ENCODE measurements at places on chromosomes 4 and X.

DNA sequence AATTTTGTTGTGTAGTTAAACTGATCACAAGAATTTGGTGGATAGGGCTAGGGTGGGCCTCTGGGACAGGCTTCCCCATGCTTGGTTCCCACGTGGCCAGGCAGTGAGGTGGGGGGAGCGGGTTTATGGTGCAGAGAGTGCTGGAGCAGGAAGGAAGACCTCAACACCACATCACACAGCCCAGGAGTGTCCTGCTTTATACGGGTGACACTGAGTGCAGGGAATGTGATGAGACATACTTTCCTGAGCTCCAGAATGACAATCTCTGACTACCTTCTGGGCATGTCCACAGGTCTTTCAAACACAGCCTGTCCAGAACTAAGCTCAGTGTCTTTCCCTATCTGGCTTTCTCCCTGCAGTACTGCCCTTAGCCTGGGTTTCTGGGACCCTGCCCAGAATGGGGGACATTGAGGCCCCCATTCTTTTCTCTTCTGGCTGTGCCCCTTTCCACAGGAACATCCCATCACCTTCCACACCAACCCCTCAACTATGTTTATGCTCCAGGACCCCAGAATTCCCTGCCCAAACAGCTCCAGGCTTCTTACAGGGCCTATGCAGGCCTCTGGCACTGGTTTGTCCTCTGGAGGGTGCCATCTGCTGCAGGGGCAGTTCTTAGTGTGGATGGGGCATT, 36.5 kb upstream of the RASL11B start:
- no peak for DNase-seq

DNA sequence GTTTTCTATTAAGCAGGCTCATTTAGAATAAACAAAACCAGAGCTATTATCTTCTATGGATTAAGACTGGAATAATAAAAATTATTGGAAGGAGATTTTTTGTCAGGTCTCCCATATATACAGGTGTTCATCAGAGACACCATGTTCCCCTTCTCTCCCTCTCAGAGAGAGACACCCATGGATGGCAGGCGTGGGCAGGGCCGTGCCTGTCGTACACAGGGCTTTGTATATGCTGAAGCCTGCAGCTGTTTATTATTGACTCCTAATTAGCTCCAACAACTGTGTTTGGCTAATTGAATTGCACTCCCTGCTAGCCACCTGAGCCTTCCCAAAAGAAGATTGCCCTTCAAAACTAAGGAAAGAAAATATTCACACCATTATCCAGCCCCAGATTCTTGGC, 81.6 kb downstream of the GK start:
- no peak for DNase-seq

GRCh38 chrX:129188231-129188630, 335.1 kb downstream of the SMARCA1 start:
- no peak for DNase-seq

- no peak for DNase-seq
Measured at GRCh38 chr4:174263445-174263736, 20.1 kb downstream of the FBXO8 start.

DNA sequence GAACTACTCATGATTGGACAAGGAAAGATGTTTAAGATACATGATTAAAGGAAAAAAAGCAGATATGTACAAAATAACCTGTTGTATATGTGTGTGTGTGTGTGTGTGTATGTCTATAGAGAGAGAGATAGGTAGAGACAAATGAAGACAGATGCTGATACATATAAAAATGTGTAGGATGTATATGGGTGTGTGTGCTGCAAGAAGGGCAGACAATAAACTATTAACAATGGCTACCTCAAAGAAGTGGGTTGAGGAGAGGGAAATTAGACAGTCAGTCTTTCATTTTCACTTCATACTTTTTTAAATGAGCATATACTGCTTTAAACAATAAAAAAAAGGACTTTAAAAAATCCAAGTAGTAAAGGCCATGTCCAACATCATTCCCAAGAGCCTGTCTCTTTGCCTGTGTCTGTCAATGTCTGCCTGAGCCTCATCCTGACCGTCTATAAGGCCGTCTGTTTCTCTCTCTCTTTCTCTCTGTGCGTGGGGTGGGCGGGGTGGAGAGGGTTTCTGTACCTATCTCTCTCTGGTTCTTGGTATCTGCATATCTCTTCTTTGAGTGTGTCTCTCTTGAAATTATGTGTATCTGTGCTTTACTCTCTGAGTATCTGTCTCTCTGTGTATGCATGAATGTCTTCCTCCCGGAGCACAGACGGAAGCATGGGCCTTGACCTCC, 62.8 kb downstream of the LRBA start:
- DNase-seq: no peak

GRCh38 chr4:140568507-140569306, at the start of gene UCP1:
TSS of gene UCP1 (minus strand) at chr4:140568961. CDS start at chr4:140568729, 232 bp downstream.
- DNase-seq: no peak

DNA sequence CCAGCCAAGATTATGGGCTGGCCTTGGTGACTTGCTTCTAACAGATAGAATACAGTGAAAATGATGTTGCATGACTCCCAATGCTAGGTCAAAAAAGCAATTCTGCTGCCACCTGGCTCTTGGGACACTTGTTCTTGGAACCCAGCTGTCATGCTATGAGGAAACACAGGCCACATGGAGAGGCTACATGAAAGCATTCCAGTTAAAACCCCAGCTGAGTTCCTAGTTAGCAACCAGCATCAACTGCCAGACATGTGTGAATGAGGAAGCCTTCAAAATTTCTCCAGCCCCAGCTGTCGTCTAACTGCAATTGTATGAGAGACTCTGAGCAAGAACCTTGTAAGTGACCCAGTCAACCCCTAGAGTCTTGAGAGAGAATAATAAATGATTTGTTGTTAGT, 105.2 kb upstream of the FGF16 start:
- no peak for DNase-seq

- DNase-seq: no peak
Measured at GRCh38 chr4:17854036-17854435, 43.3 kb downstream of the NCAPG start.

- no peak for DNase-seq
Measured at GRCh38 chrX:73823473-73824004, 260.5 kb downstream of the CHIC1 start.

DNA sequence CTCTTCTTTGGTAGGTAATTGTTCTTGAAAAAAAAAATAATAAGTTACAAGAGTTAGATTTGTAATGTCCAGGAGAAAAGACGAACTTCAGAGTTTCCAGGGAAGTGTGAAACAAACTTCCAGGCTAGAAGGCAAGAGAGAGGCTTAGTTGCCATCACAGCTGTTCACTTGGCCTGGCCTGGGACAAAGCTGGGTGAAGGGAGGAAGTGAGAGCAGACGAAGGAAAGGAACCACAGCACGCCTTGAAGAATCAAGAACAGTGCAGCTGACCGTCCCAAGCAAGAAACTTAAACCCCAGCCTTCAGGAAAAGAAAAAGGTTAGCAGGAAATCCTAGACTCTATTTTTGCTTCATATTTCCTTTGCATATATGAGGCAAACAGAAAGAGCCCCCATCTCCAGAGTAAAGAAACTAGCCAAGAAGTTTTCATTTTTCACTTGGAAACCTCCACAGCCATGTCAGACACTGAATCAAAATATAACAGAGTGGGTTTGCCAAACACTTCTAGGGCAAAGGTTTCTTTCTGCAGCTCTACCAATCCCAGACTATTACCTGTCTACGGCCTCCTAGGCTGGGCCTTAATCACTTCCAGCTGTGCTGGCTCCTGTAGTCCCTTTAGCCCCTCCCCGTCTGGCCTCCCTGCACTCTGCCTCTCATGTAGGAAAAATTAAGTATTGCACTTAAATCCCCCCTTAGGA, 209.6 kb downstream of the SPATA18 start:
- no peak for DNase-seq

DNA sequence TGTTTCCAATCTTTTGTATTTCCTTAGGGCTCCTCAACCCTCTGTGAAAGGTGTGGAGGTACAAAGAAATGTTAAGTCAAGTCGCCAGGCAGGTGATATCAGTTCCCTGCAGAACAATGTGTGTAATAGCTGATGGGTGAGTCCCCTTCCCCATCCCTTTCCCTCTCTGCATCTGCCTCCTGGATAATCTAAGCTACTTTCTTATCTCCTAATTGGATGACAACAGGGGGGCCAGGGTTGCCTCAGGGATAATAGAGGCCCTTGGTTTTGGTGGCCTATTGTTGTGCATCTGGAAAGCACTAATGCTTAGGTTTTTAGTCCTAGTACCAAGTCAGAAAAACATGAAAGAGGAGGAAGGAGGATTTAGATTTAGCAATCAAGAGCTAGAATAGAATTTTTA, 29.1 kb downstream of the MAGED1 start:
- DNase-seq: no peak

DNA sequence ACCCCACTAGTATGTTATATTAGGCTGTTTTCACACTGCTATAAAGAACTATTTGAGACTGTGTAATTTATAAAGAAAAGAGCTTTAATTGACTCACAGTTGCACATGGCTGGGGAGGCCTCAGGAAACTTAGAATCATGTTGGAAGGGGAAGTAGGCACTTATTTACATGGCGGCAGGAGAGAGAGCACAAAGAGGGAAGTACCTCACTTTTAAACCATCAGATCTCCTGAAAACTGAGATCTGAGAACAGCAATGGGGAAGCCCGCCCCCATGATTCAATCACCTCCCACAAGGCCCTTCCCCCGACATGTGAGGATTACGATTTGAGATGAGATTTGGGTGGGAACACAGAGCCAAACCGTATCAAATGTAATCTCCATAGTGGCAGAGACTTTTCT, 45.4 kb upstream of the XK start:
- no peak for DNase-seq

DNA sequence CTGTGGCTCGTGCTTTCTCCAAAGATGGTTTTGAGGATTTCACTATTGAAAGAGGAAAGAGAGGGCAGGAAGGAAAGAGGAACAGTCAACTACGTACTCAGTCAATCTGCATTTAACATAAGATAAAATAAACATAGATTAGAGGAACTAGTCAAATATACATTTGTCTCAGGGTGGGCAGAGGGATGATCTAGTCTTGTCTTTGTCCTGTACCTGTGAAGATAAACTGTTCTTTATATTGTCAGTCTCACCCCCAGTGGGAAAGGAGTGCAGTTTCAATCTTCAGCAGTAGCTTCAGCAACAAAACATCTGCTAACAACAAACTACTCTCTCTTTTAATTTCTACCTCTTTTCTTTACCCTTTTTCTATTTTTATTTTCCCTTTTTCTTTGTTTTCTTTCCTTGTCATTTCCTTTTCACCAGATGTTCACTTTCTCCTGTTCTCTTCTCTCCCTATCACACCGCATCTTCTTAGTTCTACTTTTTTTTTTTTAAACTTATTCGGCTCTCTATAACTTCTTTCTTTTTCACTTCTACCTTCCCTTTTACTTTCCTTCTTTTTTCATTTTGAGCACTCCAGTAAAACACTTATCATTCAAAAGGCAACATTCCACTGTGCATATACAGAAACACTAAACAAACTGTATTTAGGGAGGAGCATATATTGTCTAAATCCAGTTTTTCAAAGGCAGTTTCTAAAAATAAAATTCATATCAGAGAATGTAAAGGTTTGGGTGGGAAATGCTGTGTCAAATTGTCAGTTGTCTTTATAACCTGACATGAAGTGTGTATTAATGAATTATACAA, 51.4 kb upstream of the GUCY1A1 start:
- no peak for DNase-seq

DNA sequence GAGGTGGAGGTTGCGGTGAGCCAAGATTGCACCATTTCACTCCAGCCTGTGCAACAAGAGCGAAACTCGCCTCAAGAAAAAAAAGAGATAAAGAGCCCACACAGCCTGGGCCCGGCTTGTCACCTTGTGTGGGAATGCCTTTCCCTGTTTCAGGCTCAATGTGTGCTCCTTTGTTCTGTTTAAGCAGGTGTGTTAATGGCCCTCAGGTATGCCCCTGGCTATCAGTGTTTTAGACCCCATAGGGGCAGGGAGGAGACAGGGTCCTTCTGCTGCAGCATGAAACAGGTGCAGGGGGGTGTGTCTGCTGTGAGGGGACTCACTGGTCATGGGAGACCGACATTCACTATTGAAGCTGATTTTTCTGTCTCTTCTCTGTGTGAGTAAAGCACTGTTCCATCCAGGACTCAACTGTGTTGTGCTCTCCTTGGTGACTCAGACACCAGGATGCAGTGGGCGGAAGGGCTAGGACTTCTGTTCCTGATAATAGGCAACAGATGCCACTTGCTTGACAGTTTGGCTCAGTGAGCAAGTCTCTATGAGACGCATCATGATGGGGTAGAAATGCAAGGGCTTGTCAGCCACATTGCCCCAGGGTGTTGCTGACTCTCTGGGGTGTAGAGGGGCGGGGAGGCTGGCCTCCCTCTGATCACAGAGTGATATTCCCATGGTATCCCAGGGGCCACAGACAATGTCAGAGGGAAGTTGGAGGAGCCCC, 15.6 kb upstream of the LAP3 start:
- no peak for DNase-seq

DNA sequence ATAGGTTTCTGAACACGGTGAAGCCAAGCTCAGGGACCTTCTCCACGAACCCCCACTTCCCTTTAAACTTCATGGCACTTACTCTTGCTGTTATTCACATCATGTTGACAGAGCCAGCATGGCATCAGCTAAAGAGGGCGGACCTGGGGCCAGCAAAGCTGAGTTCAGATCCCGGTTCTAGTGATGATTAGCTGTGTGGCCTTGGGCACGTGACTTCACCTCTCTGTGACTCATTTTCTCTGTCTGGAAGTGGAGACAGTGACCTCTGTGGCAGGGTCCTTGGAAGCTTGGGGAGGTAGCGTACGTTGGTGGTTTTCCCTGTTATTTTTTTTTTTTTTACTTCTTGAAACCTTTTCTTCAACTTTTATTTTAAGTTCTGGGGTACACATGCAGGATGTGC, 13.4 kb downstream of the EVC start:
- no peak for DNase-seq

DNA sequence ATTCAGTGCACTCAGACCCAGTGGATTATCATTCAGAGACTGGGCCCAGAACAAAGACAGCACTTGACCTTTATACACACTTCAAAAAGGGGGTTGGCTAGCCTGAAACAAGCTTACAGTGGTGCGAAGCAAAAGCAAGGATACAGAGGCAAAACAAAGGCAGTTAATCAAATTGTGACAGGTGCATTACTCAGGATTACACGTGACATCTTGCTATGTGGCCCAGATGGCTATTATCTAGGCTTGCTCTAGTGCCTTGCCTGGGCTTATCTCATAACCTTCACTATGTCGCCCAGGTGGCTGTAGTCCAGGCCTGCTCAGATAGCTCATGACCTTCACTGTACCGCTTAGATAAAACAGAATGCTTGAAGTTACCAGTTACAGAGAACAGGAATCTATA, 1092.1 kb upstream of the PRKX start:
- DNase-seq: no peak

DNA sequence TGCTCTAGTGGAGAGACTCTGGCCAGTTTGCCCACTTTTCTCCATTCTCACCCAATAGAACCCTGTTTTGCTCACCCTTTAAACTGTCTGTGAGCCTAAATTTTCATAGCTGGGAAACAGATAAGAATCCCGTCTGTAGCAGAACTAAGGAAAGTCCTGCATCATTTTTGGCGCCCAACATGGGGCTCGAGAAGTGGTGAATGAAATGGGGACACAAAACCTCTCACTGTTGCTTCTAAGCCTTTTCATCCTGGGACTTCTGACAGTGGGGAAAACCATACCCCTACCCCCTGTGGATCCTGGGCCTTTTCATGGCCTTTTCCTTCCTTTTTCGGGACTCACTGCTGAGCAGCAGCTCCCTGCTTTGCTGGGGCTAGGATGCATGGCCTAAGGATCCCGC, 189.9 kb downstream of the INPP4B start:
- DNase-seq: no peak
